ENCODE measurements at places on chromosomes 11 and 22.

DNA sequence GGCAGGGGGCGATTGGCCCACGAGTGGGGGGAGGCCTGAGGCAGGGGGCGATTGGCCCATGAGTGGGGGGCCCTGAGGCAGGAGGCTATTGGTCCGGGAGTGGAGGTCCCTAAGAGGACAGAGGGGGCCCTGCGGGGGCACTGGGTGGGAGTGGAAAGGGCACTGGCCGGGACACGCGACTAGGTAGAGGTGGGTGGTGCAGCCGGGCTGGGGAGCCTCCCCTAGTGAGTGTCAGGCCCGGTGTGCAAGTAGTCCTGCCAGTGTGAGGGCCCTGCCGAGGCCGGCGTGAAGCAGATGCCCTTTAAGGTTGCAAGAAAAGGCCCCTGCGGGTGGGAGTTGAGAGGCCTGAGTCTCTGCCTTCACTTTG lies 909 bp upstream of the BRD1 start:
- no peak for DNase-seq

- DNase-seq, result no peak
These were observed 302.0 kb downstream of the TBC1D22A start for GRCh38 chr22:47064416-47064815.

DNA sequence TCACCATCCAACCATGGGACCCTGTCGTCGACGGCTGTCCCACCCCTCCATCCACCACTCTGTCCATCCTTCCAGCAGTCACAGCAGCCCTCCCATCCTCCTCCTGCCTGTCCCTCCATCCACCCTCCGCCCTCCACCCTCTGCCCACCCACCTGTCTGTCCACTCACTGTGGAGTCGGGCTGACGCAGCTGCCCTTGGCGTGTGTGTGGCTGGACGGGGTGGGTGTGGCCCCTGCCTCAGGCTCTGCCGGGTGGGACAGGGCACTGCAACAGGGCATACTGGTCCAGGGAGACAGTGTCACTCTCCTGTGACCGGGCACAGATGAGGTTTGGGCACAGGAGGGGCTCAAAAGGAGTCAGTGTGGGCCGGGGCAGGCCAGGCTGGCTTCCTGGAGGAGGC lies 1.9 kb downstream of the PKP3 start:
- no peak for DNase-seq

- no peak for DNase-seq
These were observed 27.2 kb downstream of the PPFIBP2 start for GRCh38 chr11:7540830-7541555.

DNA sequence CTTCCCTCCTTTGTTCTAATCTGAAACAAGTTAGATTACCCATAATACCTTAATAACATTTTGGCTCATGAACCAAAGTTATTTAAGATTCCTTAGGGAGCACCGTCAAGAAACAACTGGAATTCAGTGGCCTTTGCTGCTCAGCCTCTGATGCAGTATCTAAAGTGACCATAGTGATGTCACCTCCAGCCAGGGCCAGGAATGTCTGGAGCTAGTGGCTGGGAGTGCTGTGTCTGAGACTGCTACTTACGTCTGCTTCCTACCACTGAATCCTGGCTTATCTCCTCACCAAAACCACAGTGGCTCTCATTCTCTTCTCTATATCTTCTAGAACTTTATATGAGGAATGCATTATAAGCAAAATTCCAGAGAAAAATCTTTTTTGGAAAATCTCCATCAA lies 658.0 kb downstream of the DLG2 start:
- DNase-seq, result no peak

GRCh38 chr11:97225794-97226193 lies 836.0 kb downstream of the JRKL start:
- no peak for DNase-seq

DNA sequence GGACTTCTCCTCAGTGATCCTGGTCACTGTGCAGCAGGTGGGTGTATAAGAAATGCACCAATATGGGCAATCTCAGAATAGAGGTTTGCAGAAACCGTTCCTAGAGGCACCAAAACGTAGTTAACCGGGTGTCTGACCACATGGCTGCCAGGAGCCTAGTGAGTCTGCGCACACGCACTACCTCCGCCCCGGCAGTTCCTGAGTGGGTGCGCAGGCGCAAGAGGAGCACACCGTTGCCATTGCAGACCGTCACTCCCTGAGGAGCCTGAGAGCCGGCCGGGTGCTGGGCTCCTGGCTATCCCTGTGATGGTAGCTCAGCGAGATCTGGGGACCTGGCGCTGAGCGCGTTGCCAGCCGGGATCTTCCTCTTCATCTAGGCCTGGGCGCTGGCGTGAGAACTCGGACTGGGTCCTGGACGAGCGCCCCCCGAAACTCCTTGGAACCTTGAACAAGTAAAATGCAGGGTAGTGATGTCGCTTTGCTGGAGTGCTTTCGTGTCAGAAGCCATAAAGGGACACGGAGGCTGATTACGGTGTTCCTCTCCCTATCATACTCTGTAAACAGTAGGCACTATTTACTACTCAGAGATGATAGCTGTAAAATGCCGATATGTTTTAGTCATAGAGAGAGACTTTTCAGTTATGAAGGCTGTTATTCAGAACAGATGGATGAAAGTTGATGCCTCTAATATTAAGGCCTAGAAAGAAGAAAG lies at the start of gene MS4A13:
Gene MS4A13, plus strand, starts transcription at position 249 of the 712 bp plus-strand sequence. CDS start 2,692 bp downstream, outside the sequence.
- DNase-seq, result no peak

DNA sequence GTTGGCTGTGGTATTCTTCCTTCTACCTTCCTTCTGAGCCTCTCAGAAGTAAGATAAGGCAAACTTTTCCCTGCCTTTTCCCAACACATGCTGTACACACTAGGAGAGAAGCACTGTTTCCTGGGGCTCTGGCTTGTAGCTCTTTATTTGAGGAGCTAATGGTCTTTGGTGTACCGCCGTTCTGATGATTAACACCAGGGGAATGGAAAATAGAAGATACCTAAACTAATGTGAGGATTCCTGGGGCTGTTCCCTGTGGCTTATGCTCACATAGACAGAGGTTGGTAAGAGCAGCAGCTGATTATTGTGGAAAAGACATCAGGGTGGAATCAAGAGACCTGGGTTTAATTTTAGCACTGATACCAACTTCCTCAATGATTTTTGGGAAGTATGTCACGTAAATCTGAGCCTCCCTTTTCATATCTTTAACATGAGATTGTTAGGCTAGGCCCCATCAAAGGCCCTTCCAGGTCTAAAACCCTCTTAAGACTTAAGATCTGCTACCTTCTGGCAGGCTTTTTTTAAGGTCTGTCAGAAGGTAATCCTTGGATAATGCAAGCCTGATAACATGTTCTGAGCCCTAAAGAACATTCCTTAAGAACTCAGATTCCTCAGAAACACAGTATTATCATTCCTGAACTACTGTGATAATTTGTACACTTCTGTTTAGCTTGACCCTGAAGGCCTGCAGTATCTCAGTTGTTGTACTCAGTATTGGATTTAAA lies 24.8 kb upstream of the RCE1 start:
- DNase-seq, result no peak

- DNase-seq, result no peak
These were observed 633.0 kb downstream of the TBC1D22A start for GRCh38 chr22:47395481-47395880.

DNA sequence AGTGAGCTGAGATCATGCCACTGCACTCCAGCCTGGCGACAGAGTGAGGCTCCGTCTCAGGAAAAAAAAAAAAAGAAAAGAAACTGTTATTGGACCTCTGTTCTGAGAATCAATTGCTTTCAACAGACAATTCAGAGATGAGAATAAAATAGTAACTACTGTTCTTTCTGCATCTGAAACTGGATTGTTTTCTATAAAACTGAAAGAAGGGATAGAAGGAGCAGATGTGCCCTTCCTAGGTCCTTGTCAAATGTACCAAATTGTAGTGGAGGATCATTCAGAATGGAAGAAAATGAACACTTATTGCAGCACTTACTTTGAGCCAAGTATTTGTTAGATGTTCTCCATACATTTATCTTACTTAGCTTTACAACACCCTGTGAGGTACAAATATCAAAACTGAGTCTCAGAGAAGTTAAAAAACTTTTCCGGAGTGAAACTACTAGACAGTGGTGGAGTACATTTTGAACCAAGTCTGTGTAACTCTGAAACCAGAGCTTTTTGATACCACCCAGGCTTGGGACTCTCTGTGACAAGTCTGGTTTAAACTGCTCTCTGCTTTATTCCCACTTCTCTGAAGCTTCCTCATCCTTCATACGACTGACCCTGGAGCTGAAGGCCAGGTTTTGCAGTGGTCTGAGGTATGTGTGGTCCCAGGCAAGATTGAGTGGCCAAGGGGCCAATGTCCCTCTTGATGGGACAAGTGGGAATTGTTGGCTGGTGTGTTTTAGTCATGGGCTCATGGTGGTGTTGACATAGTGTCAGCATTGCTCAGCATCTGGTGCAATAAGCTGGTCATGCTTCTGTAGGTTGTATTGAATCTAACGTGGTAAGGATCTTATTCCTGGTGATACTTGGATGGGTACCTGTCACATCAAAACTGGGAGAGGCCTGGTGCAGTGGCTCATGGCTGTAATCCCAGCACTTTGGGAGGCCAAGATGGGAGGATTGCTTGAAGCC lies 48.2 kb upstream of the CCDC134 start:
- no peak for DNase-seq

DNA sequence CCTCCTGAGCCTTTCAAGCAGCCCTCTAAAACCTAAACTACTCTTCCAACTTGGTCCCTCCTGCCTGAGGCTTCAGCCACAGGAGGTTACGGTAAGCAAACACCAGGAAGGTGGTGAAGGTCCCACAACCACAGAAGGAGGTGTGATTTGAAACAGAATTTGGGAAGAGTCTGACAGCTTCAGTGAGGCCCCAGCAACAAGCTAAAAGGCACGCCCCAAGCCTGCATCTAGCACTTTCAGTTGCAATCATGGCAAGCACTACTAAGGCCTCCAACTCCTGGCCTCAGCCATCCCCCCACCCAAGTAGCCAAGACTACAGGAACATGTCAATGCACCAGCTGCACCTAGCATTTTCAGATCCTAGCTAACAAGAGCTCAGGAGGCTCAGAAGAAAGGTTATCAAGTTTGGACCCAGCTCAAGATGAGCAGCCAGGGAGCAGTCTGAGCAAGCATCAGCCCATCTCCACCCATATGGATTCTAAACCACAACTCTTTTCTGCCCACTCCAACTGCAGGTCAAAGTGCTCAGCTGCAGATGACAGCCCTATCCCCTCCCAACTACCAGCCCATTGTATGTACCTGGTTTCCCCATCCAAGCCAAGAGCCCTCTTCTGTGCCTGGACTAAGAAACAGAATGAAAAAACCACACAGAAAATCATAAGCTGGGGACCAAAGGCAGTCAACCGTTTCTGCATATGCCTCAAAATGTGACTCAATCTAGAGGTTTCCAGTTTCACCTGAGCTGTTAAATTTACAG lies 10.4 kb upstream of the AHNAK start:
- DNase-seq, result no peak

DNA sequence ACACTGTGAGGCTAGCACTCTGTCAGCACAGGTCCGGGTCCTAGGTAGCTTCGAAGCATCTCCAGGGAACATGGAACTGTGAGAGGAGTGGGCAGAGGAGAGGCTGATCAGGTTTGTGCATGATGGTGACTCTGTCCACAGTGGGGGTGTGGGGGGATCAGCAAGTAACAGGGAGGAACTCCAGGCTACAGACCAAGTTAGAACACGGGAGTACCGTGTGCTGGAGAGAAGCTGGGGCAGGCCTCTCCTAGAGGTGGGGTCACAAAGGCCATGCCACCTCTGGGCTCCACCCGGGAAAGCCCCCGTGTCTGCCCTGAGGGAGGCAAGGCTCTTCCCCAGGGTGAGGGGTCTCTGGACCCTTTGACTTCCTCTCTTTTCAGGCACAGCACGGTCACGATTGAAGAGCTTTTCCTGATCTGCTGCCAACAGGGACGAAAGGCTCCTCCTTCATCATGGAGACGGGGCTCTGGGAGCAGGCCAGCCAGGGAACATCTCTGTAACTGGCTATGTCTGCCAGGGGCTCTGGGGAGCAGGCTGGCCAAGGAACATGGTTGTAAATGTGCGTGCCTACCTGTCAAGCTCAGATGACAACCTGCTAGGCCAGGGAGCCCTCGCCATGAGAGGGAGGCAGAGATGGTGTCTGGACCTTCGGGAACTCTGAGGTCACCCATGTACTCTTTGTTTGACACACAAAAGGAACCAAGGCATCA lies 1476.1 kb downstream of the BRD1 start:
- DNase-seq, result no peak

DNA sequence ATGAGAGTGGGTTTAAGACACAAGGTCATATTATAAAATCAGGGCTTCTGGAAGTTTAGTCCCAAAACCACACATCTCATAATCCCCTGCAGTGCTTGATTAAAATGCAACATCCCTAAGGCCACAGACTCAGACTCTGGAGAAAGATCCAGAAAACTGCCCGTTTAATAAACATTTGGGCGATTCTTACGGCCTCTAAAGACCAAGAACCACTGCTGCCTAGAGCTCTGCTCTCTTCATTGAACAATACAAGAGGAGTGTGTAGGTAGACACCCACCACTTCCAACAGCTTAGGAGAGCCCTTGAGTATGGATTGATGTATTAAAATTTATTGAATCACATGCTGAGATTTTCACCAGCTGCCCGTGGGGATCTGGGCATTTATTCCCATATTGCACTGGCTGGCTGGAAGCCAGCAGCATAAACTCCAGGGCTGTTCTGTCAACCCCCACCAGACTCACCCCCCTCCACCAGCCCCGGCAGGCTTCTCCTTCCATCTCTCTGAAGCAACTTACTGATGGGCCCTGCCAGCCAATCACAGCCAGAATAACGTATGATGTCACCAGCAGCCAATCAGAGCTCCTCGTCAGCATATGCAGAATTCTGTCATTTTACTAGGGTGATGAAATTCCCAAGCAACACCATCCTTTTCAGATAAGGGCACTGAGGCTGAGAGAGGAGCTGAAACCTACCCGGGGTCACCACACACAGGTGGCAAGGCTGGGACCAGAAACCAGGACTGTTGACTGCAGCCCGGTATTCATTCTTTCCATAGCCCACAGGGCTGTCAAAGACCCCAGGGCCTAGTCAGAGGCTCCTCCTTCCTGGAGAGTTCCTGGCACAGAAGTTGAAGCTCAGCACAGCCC lies 749 bp upstream of the BEST1 start:
- DNase-seq, result no peak

GRCh38 chr11:27679136-27680015 lies 20.9 kb downstream of the BDNF start:
- DNase-seq, result no peak

GRCh38 chr11:2914455-2915195 lies 14.6 kb downstream of the PHLDA2 start:
- no peak for DNase-seq

- DNase-seq, result no peak
These were observed 46.8 kb downstream of the ATXN10 start for GRCh38 chr22:45718391-45718790.

DNA sequence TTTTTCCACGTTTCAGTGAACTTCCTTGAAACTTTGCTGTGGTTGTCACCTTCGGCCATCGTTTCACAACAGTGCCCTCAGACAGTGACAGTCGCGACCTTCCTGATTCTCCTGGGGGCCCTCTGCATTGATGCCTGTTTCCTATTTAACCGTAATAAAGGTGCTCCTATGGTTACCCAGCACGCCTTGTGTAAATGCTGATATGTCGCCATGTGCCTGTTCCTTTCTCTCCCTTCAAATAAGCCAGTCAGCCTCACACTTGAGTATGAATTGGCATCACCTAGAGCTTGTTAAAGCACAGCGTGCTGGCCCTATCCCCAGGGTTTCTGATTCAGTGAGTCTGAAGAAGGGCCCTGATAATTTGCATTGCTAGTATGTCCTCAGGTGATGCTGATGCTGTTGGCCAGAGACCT lies 104.8 kb downstream of the MICAL2 start:
- no peak for DNase-seq

GRCh38 chr11:9201372-9202162 lies 63.6 kb downstream of the DENND5A start:
- no peak for DNase-seq
